ENCODE measurements at places on chromosomes 16 and 17. TPM values are rescaled to one million over a fixed set of nuclear protein-coding genes. Genes with fewer than 3 reads are reported as not detected.
A peak's percentile ranks its signal among the peaks of the same experiment; 100 is the strongest.

- DNase-seq = peak; percentile 43
Observed at GRCh38 chr17:58335061-58335731, 6.6 kb upstream of the TSPOAP1 start.

DNA sequence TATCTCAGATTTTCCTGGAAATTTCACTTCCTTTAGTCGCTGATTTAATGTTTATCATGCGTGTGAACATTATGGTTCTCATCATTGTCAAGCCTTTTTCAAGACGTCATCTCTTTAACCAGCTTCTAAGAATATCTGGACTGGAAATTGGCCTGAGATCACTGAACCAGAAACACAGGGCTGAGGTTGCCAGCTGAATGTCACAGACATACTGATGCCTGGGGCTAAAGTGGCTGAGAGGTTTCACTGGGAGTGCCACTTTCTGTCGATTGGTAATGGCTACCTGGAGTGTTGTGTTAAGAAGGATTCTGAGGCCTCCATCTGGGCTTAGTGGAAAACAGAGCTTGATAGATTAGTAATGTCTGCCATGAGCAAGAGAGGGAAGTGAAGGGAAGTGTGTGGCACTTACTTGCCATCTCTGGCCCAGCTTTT, 54.2 kb downstream of the CRISPLD2 start:
- DNase-seq = no peak

GRCh38 chr16:50888486-50889261, 146.8 kb downstream of the CYLD start:
- DNase-seq = no peak

The TBX21 gene
- 8.4 TPM for total RNA-seq

All from B cell (primary cell).